Hematopoietic multipotent progenitor cell treated with erythropoietin and hydrocortisone succinate and interleukin-3 and kit ligand, for 17 days (in vitro differentiated cells): ENCODE measurements at places on chromosomes 12 and 14.
A peak's percentile ranks its signal among the peaks of the same experiment; 100 is the strongest.

DNA sequence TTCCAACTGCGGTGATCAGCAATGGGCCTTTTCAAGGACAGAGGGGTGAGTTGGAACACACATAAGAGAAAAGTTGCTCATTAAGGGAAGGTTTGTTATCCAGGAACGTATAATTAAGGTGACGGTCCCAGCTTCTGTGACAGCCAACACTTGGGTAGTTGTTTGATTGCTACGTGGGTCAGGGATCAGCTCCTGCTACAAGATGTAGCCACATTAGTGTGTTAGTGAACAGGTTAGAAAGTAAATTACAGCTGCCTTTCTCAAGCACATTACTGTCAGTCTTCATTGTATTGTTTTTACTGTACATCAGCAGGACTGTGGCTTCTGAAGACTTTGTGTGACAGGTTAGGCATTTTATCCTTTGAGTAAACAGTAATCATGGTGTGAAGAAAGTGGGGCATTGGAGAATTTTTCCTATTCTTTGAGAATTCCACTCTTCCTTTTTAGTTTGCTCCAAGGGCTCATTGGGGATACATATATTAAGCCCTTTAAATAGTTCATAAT, 230.5 kb downstream of the EGLN3 start:
- DNase-seq, result no peak

DNA sequence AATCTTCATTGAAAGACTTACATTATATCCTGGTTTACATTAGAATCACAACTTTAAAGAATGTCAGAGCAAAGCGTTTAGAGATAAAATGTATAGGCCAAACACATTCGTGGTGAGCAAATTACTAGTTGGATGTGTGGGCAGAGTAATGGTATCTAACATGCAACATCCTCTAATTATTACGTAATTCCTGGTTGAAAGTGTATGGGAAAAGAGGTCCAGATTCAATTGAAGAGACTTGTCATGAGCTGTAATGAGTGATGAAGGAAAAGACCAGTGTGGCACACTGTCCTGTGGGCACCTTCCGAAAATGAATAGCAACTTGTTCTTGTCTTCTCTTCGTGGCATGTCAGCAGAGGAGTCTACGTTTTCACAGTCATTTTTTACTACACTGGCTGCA, 192.8 kb downstream of the LRIG3 start:
- DNase-seq, result no peak

DNA sequence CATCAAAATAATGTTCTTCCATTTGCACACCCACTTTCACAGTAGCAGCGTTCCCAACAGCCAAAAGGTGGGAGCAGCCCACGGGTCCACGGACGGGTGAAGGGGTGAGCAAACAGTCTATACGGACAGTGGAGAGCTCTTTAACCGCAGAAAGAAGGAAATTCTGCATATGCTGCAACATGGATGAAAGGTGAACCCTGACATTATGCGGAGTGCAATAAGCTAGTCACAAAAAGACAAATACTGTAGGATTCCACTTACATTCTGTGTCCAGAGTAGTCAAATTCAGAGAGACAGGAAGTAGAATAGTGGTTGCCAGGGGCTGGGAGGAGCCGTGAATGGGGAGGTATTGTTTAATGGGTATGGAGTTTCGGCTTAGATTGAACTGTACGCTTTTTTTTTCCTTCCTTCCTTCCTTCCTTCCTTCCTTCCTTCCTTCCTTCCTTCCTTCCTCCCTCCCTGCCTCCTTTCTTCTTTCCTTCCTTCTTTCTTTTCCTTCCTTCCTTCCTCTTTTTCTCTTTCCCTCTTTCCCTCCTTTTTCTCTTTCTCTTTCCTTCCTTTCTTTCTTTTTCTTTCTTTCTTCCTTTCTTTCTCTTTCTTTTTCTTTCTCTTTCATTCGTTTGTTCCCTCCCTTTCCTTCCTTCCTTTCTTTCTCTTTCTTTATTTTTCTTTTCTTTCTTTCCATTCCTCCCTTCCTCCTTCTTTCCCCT, 15.8 kb upstream of the ANKRD9 start:
- DNase-seq, result no peak

DNA sequence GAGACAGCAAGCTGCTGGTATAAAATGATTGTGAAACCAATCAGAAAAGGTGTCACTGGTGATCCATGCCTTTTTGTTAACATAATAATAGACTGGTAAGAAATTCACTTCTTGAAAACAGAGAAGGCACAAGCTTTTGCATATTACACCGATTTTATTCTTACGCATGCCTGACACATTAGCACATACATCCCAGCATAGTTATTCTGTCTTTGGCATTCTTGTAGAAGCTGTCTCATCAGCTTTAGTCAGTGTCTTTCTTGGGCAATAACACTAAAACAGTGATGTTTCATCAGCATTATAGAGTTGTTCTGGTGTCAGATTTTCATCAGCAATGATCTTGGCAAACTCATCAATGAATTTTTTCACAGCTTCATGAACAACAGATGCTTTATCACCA, 283.4 kb upstream of the TMTC1 start:
- DNase-seq, result no peak

DNA sequence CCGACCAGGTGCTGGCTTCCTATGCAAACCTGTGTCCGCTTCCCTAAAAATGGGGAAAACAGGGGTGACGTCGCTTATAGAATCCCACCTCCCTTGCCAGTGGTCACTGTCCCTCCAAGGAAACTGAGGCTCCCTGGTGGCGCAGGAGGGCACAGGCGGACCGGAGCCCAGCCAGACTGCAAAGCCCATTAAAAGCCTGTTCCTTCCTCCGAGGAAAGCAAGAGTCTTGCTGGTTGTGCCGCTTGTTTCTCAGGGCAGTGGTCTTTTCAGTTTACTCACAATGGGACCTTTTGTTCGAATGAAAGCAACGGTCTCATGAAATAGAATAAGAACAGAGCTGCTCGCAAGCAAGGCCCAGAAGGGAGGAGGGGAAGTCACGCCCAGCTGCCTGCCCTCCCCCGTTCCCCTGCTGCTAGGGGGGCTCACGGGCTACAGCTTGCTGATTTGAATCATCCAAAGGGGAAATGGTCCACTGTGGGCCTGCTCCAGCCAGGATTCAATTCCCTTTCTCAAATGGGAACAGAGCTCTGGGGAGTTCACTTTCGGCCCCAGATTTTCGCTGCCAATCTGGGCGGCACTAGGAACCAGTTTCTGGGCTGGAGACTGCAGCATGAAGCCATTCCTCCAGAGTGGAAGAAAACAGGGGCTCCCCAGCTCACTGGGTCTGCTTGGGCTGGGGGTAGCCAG, 4.6 kb upstream of the SELPLG start:
- no peak for DNase-seq

DNA sequence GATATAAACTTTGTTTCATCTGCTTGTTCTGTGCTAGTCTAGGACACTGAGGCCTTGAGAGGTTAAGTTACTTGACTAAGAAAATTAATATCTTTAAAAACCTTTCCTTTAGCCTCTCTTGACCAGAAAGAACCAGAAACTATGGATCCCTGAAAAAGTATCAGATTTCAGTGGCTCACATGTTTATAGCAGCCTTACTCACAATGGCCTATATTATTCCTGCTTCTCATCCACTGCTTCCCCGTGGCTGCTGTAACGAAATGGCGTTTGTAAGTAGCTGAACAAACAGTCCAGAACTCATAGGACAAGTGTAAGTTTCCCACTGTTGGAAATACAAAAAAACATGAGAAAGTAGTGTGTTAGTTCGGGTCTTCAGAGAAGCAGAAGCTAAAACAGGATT, 3.2 kb upstream of the PYGL start:
- no peak for DNase-seq

DNA sequence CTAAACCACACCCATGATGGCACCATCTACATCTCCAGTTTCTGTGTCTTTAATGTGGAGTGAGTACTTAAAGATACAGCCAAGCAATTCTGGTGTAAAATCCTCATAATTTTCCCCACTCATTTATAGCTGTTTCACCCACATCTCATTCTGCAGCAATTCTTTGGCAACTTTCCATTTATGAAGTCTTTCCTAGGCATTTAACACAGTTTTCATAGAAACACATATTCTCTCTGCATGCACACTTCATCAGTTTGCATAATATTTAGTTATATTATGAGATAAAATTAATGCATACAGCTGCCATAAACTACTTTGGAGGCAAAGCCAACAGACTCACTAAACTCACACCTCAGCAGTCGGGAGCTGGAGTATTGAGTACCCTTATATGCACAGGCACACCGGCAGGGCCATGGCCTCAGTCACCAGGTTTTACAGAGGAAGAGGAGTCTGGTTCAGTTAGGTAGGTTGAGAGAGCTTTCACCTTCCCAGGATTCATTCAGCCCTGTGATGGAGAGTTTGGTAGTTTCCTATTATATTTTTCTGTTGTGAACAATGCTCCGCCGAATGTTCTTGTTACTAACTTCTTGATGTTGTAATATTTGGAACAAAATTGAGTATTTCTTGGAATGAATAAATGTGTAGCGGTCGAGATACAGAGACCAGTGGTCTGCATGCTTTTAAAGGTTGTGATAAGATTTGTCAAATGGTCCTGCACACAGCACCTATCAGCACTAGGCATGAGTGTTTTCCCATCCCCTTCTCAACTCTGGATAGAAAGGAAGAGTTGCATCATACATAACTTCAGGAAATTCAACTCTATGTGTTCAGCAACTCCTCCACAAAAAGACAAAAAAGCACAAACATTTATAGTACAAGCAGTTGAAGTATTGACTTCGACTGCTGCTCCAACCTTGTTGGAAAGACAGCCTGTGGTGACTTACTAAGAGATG, 123.5 kb downstream of the TTC8 start:
- no peak for DNase-seq

- no peak for DNase-seq
Measured at GRCh38 chr12:63064080-63064479, 86.9 kb downstream of the AVPR1A start.

GRCh38 chr12:132653567-132654290, 33.4 kb downstream of the POLE start:
- DNase-seq, result no peak

DNA sequence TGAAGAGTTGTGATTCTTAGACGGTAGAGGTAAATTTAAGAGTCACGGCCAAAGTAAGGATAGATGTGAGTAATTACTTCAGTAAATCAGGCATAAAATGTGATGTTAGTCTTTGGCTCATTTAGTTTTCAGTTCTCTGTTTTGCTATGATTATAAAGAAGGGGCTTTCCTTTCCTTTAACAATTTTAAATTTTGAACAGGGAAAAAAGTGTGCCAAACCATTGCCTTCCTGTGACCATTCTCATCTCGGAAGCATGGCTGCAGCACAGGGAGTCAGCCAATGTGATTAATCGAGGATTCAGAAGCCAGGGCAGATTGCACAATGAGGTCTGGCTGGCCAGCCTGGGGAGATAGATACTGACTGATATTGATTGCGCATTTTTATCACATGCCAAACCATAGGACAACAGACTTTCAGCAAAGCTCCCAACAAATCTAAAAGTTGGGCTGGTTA, 480.2 kb upstream of the PRICKLE1 start:
- no peak for DNase-seq

DNA sequence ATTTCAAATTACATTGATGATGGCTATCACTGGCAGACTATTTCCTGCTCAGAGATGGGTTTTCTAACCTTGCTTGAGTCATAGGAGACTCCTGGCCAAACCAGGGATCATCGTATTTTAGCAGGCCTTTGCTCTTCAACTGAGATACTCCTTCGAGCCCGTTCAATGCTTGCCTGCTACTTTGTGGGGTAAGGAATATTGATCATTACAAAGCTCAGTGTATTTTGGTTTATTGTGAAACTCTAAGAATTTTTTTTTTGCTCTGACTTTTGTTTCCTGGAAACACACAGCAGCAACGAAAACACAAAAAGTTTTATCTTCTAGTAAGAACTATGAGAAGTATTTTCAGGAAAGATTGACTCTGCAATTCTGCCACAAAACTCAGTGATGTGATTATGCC, 4.1 kb downstream of the GPRC5D start:
- DNase-seq, result no peak

DNA sequence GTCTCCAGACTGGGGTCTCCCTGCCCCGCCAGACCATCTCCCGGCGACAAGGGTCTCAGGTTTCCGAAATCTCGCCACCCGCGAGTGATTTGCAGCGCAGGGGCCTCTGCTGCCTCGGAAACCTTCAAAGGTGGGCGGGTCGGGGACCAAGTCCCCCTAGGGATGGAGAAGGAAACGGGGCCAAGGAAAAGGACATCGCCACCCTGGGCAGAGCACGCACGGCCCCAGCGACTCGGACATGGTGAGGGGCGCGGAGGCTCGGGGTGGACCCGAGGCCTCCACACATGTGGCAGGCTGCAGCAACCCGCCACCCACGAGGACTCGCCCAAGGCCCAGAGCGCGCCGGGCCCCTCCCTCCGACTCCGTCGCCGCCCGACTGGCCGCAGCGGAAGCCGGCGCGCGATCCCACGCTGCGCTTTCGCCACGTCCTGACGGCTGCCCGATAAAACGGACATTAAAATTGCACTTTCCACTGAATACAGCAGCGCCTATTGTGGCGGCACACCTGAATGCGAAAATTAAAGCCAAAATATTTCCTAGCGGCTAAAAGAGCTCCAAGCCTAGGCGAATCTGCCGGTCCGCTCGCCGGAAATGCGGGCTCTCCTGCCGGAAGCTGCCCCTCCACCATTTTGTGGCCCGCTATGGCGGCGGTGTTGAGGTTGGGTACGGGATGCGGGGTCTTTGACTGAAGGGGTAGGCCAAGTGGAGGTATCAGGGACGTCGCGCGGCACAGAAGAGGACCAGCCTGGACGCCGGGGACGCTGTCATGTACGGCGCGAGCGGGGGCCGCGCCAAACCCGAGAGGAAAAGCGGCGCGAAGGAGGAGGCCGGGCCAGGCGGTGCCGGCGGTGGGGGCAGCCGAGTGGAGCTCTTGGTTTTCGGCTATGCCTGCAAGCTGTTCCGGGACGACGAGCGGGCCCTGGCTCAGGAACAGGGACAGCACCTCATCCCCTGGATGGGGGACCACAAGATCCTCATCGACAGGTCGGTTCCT, at the start of gene SFSWAP:
SFSWAP (plus strand) TSS at position 627 of the 994 bp plus-strand sequence; CDS start at position 767, 140 bp downstream.
- peak; percentile 78 for DNase-seq

DNA sequence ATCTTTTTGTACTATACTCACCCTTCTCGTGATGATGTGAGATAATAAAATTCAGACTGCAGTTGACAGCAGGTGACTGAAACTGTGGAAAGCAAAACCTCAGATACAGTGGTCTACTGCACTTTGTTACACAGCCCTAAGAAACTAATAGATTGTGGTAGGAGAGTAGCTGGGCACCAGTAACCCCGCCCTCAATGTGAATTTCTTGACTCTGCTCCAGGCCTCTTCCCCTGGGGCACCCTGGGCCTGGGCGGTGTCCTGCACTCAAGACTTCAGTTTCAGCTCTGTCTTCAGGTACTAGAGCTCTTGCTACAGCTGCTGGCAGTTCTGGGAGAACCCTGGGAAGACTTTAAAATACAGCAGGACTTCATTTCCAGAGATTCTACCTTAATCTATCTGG, 197.6 kb upstream of the AVPR1A start:
- no peak for DNase-seq

GRCh38 chr12:32918890-32919801, 22.6 kb upstream of the PKP2 start:
- no peak for DNase-seq
